ENCODE measurements at places on chromosomes 3 and 15.

DNA sequence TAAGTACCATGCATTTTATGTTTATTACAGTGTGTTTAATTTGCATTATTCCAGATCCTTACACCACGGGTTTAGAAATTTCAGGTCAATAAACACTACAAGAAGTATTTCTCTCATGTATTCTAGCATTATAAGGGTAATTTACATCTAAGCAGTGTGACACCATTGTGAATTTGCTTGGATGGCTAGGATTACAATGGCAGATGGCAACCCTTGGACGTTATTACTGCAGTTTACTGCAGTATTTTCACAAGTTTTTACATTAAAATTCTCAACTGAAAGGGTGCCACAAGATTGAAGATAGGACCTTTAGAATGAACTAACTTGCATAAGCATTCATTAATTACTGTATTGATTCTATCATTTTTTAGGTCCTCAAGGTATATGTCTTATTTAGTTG, 538.8 kb downstream of the NLGN1 start:
- DNase-seq: no peak

DNA sequence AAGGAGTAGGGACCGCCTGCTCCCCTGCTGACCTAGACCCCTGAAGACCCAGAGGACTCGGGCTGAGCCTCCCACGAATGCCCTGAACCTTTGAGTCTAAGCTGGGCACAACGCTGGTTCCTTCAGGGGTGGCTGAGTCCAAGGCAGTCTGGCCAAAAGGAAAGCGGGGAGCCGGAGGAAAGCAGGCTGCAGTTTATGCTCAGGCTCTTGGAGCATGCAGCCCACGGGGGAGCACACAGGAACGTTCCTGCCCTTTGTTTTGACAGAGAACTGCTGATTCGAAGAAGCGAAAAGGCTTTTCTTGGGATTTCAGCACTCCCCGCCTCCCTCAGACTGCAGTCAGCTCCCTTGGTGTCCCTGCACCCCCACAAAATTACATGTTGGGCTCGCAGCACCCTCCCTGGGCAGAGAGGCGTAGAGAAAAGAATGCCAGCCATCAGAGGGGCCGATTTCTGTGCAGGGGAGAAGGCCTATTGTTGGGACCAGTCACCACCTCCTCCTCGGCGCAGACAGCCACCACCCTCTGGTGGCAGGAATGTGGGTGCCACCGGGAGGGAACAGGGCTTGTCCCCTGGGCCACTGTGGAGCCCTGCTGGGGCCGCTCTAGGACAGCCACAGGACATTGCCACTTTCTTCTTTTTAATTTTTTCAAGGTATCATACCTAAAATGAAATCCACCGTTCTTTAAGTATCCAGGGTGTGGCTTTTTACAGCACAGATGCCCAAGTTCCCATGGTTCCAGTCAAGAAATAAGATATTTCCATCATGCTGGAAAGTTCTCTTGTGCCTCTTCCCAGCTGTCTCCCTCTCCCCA, 72.2 kb downstream of the SMAD6 start:
- peak; percentile 86 for DNase-seq

GRCh38 chr3:17431004-17431403, 311.4 kb downstream of the TBC1D5 start:
- DNase-seq: peak; percentile 56

- no peak for DNase-seq
Measured at GRCh38 chr3:49668861-49669260, 5.3 kb upstream of the APEH start.
